SHP77 (cell line): ENCODE measurements at places on chromosomes 1 and 21.

GRCh38 chr1:1086911-1087341 is 12.8 kb upstream of the RNF223 start:
- DNase-seq, result no peak

- DNase-seq, result no peak
Measured at GRCh38 chr1:50438945-50439344, 15.7 kb upstream of the DMRTA2 start.

- no peak for DNase-seq
Measured at GRCh38 chr1:157540852-157541251, 11.5 kb downstream of the FCRL5 start.

GRCh38 chr1:59359325-59359724 is 62.4 kb downstream of the FGGY start:
- DNase-seq, result no peak

DNA sequence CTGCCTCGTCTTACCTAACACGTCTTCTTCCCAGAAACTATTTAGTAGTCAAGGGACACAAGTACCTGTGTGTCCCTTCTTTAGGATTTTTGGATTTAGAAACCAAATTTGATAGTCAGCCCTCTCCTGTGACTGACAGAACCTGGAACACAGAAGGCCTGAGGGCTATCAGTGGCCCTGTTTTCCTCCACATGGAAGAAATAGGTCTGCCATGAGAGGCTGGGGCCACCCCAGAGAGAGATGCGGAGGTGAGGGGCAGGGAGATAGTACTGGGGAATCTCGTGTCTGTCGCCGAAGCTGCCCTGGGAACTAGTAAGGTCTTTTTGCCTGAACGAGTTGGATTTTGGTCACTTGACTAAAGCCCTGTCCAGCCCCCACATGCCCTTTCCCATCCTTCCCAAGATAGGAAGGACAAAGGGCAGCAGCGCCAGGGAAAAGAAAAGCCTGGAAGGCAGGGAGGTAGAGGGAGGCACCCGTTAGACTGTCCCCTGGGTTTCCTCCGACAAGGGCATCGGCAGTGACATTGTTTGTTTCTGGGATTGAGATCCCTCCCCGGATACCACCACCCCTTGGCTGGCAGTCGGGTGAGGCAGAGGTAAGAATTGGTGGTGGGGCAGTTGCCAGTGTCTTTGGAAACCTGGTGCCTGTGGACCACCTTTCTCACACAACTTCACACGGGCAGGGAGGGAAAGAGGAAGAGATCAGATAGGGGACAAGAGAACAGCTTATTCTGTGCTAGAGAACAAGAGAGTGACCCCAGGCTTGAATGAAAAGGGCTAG is 19.8 kb downstream of the SMIM12 start:
- DNase-seq, result no peak

DNA sequence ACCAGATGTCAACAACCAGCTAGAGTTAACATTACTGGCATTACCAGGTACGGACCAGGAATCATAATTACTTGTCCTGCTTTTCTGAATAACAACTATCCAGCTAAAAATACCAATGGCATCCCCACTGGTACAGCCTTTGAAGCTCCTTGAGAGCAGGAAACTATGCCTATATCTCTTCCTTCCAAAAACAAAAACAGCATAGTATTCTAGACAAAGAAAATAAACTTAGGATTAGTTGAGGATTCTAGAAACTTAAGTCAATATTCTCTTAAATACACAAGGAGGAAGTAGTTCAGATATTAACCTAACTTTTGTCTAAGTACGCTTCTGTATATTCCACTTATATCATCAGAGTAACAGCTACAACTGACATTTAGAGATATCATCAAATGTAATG is 3.0 kb downstream of the FUBP1 start:
- DNase-seq, result no peak

DNA sequence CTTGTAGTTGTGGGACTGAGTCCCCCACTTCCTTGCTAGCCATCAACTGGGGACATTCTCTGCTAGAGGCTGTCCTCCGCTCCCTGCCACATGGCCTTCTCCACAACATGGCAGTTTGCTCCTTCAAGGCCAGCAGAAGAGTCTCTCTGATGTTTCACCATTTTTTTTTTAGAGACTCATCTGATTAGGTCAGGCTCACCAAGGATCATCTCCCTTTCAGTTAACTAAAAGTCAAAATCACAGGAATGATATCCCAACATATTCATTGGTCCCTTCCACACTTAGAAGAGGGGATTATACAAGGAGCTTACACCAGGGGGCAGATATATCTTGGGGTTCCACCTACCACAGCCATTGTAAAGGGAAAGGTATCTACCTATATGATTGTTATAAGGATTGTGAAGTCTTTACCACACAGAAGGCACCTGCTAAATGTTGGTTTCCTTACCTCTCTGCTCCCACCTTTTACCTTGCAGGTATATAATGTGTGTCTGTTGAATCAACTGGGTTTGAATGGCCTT is 23.3 kb downstream of the RIMKLA start:
- no peak for DNase-seq

GRCh38 chr1:112818990-112819689 is 104.0 kb upstream of the PPM1J start:
- no peak for DNase-seq

GRCh38 chr1:103387898-103388297 is 137.6 kb upstream of the RNPC3 start:
- DNase-seq, result no peak

DNA sequence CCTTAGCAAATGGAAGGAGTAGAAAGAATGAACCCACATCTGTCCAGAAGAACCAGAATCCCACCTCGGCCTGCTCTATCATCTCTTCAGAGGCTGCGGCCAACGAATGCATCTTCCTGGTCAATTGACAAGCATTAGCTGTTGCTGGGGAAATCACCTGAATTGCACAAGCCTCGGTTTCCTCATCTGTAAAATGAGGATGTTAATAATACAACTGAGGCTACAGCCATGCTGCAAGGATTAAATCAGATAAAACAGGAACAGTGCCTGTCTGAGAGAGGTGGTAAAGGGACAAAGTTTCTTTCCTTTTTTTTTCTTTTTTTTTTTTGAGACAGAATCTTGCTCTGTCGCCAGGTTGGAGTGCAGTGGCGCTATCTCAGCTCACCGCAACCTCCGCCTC is 99.8 kb downstream of the KIF14 start:
- DNase-seq, result no peak

- DNase-seq, result no peak
Measured at GRCh38 chr21:44088401-44088780, 18.8 kb upstream of the PWP2 start.

- DNase-seq, result no peak
Measured at GRCh38 chr1:154222918-154223317, 2.2 kb downstream of the UBAP2L start.

DNA sequence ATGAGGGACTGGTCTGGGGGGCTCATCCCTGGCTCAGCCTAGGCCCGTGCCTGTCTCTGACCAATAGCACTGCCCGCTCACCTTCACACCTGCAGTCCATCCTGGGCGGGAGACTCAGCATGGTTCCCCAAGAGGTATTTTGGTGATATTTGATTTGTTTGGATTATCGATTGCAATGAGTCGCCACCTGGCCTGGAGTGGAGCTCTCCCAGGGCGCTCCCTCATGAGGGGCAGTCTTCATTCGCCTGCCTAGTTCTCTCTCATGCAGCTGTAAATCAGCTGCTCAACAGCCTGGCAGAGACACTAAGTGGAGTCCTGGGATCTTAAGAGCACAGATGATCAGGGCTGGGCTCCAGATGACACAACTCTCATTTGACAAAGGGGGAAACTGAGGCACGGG is 90.1 kb upstream of the ACTL8 start:
- no peak for DNase-seq

DNA sequence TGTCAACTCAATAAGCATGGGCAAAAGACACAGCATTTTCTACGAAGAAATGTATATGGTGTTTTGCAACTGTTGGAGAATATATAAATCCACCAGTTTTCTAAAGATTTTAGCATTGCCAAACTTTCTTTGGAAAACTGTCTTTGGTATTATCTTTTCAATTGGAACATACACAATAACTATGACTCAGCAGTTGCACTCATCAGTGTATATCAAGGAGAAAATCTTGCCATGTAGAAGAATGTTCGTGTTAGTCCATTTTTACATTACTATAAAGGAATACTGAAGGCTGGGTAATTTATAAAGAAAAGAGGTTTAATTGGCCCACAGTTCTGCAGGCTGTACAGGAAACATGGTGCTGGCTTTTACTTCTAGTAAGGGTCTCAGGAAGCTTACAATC is 41.1 kb downstream of the PRKAA2 start:
- DNase-seq, result no peak

GRCh38 chr1:201469645-201470074 is 672 bp upstream of the PHLDA3 start:
- DNase-seq, result no peak

DNA sequence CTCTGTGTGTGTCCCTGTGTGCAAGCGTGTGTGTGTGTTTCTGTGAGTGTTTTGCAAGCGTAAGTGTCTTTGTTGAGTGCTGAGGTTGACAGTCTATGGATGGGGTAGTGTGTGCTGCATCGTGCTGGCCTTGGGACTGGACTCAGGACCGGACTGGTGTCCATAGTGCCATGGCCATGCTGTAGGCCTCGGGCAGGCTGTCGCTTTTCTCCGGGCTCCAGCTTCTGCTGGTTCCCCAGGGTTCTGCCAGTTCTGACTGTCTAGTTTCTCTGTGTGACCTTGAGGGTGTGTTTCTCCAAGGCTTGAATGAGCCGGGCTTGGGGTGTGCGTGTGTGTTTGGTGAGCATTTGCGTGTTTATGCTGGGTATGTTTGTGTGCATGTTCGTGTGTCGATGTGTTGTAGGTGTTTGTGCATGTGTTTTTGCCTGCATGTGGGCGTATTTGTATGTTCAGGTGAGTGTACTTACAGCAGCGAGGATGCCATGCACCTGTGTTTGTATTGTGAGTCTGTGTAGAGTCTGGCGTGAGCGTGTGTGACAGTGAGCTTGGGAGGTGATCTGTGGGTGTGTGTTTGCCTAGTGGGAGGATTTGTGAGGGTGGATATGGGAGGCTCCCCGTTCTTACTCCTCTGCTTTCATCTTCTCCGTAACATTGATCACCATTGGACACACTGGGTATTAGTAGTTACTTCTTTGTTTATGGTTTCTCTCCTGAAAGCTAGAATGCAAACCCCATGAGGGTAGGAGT is 51.7 kb upstream of the POU3F1 start:
- DNase-seq, result no peak

- DNase-seq, result no peak
Measured at GRCh38 chr1:163866564-163866963, 544.8 kb downstream of the NUF2 start.

DNA sequence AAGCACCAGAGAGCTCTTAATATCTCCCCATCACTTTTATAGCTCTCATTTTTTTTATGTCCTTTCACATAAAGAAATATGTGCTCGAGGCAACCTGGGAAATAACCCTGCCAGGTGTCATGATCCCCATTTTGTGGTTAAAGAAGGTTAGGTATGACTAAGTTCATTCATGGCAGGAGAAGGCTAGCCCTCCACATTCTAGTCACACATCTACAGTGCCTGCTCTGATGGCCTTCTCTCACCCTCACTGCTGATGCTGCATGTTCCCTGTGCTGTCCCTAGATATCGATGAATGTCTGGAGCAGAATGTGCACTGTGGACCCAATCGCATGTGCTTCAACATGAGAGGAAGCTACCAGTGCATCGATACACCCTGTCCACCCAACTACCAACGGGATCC is 187.5 kb downstream of the TPR start:
- no peak for DNase-seq

DNA sequence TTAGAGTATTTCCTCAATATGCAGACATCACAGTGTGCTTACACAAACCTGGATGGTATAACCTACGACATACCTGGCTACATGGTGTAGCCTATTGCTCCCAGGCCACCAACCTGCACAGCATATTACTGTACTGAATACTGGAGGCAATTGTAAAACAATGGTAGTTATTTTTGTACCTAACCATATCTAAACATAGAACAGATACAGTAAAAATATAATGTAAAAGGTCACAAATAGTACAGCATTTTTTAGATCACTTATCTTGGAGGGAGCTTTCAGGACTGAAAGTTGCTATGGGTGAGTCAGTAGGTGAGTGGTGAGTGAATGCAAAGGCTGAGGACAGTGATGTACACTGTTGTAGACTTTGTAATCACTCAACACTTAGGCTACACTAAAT is 492.3 kb downstream of the MRPL39 start:
- DNase-seq, result no peak

DNA sequence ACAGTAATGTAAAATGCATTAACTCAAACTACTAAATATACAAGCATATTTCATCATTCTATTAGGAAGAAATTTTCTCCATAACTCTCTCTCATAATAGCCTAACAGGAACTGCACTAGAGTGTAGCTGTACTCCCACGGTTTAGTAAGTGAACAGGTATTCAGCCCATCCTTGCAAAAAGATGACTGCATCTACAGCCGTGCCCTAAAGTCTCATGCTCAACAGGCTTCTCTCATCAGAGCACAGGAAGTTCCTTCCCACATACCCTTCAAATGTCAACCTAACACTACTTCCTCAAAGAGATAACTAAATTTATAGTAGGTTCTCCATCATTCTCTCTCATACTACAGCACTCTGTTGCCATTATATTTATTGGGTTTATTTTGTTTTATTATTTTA is 251.6 kb downstream of the AKT3 start:
- no peak for DNase-seq

GRCh38 chr21:34313116-34313515 is 50.7 kb upstream of the KCNE2 start:
- no peak for DNase-seq

DNA sequence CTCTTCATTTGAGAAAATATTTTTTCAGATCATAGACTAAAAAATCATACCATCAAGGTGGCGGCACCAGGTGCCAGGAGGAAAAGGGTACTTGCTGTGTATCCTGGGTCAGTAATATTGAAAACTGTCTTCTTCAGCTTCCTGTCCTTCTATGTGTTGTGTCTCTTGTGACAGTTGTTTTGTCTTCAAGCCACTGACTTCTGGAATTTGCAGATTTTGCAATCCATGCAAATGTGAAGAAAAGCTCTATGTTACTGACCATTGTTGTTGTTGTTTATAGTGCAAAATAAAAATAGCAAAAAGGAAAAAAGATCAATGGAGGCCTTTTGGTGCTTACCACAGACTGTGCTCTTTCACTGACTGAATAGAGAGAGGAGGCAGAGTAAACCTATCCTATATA is 83.2 kb upstream of the RHOU start:
- no peak for DNase-seq

GRCh38 chr1:162882248-162882674 is 21.3 kb upstream of the CCDC190 start:
- no peak for DNase-seq

- DNase-seq, result no peak
Measured at GRCh38 chr1:90561103-90561783, 155.9 kb downstream of the BARHL2 start.

GRCh38 chr21:43733529-43734071 is 14.7 kb downstream of the PDXK start:
- DNase-seq, result no peak

GRCh38 chr1:203558064-203558760 is 64.3 kb downstream of the OPTC start:
- no peak for DNase-seq

DNA sequence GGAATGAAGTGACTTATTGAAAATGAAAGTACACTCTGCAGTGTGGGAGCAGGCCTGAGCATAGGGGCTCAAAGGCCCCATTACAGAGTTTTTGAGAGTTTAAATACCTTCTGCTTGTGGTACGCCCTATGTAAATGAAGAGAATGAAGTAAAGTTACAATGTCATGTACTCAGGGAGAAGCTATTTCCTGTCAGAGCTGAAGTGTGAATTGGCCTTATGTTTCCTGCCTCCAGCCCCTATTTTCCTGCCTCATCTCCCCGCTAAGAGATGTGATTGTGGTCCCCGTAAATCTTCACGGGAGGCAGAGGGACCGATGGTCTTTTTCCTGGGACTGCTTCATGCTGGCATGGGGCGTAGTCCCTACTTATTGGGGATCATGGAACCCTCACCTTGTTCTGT is 2.5 kb upstream of the ZNF683 start:
- no peak for DNase-seq

GRCh38 chr1:109954041-109954512 is 30.5 kb upstream of the AHCYL1 start:
- no peak for DNase-seq
